LoVo (cell line): ENCODE measurements at places on chromosomes 11 and 22.

- DNase-seq = no peak
Observed at GRCh38 chr11:88212300-88212699, 37.1 kb upstream of the RAB38 start.

DNA sequence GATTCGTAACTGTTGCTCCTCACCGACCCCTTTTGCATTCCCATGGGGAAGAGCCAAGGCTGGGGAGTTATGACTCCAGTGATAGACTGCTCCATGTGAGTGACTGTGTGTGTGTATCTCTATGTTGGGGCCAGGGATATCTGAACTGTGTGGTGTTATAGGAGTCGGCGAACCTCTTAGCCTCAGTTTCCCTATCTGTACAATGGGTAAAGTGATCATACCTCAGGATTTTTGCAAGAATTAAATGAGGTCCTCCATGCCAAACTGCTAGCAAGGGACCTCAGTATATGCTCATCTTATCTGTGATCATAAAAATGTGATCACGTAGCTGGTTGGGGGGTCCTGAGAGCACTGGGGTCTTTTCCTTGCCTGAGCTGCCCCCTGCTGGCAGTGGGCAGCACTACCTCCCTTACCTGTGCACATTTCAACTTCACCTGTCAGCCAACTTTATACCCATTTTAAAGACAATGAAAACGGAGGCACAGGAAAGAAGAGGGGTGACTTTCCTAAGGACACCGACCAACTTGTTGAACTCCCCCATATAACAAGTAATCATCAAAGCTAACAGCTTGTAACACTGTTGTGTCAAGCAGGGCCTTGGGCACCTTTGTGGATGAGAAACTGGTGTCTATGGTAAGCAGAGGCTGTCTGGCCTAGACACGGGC, 1.4 kb upstream of the DPP3 start:
- DNase-seq = peak; percentile 26

DNA sequence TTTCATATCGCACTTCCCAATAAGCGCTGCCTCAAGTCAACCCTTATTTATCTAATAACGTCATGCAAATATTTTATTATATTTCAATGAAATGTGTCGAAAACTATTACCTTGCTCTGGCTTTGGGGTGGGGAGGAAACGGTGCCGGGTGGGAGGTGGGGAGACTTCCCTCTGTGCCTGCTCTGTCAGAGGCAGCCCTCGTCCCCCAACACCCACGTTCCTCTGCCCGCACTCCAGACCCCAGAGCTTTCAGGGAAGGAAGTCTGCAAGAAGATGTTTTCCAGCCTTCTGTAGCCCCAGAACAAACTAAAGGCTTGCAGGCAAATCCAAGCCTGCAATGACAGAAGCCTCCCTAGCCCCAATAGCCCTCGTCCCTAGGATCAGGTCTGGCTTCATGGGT, 235.7 kb downstream of the BUD13 start:
- no peak for DNase-seq

- DNase-seq = no peak
Observed at GRCh38 chr22:45546333-45547015, 43.8 kb downstream of the FBLN1 start.

DNA sequence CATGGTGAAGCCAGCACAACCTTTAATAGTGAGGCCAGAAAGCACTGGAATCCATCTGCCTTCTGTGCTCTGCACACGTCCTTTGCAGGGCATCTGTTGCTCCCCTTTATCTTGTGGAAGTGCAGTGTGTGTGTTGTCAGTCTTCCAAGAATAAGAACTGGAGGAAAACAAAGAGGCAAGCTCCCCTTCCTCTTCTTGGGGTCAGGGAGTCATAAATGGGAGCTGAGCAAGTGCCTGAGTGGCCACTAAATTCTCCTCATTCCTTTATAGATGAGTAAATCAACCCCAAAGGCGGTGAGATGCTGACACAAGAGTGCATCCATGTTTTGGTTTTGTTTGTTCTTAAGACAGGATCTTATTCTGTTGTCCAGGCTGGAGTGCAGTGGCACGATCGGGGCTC, 38.3 kb downstream of the WT1 start:
- no peak for DNase-seq

DNA sequence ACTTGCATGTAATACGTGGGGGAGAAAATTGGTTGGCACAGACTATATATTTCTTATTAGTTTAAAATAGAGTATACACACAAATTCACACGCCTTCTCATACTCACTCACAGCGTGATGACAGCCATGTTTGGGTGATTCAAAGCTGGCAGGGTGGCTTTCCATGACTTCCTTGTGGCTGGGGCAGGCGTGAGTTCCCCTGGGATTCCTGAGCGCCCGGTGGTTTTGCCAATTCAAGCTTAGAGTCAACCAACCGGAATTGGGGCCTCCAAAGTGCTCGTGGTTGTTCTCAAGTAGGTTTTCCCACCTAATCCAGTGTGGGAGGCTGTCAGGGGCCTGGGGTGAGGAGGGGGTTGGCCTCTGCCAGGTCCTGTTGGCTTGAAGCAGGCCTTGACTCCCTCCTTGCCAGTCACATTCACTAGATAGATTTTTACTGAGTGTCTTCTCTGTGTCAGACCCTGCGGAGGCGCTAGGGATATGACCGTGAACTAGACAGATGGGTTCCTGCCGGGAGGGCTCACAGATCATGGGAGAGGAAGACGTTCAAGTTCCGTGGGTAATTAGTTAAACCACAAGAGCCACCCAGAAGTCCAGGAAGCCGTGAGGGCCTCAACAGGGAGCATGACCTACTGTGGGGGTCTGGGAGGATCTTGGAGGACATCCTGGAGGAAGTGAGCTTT, 11.5 kb downstream of the PKNOX2 start:
- no peak for DNase-seq

DNA sequence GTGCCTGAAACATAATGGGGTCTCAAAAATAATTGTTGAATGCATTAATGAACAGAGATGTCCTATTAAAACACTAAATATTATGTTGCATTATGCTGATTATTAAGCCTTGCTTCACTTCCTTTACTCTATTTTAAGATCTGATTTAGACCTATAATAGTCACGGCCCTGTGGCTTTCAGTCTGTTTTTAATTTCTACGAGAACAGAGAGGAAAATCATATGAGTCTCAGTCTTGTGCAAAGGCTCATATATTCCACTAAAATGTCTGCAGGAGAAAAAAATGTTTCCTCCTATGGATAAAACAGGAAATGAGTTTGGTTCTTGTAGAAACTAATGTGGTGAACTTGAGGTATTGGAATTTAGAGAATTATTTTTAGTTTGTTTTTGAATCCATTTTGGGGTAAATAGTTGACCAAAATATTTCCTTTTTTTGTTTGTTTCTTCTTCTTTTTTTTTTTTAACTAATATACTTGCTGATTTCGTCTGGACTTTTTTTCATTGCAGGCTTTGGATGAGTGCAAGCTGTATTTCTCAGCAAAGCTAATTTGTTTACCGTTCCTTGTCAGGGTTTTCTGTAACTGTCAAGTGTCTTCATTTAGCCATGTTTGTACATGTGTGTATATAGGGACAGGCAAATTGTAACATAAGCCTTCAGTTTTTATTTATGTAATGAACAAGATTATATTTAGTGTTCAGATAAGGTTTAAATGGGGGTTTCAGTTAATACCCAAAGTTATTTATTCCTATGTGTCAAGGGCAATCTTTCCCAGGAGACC, 139.1 kb upstream of the DDI1 start:
- DNase-seq = no peak

DNA sequence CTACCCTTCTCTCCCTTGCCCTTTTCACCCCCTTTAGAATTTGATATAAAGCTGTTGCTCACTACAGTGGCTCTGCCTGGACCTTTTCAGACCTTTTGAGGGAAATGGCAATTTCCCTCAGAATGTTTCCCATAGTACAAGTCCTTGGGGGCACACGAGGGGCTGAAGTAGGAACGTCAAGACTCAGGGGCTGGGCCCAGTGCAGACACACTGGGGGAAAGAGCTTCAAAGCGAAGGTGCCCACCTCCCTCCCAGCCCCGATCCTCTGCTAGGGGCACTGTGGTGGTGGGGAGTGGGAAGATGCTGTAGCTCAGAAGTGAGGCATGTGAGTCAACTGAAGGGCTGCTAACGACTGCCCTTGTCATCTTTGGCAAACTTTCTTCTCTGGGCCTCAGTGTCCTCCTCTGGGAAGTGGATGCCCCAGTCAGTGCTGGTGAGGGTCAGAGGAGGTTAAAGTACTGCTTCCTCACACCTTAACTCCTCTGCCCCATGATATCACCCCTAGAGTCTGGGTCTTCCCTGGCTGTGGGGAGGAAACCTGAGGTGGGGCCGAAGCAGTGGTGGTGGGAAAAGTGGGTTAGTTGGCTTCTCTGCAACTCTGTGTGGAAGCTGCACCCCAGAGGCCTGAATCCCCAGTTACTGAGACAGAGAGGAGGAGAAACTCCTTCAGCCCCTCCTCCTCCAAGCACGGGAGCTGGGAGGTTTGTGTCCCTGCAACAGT, 425.3 kb upstream of the B3GAT1 start:
- no peak for DNase-seq

- no peak for DNase-seq
Observed at GRCh38 chr11:60923326-60923725, 934 bp upstream of the TMEM132A start.

- DNase-seq = no peak
Observed at GRCh38 chr11:79344753-79345294, 96.0 kb downstream of the TENM4 start.

- no peak for DNase-seq
Observed at GRCh38 chr11:75403037-75403436, 3.7 kb downstream of the RPS3 start.

DNA sequence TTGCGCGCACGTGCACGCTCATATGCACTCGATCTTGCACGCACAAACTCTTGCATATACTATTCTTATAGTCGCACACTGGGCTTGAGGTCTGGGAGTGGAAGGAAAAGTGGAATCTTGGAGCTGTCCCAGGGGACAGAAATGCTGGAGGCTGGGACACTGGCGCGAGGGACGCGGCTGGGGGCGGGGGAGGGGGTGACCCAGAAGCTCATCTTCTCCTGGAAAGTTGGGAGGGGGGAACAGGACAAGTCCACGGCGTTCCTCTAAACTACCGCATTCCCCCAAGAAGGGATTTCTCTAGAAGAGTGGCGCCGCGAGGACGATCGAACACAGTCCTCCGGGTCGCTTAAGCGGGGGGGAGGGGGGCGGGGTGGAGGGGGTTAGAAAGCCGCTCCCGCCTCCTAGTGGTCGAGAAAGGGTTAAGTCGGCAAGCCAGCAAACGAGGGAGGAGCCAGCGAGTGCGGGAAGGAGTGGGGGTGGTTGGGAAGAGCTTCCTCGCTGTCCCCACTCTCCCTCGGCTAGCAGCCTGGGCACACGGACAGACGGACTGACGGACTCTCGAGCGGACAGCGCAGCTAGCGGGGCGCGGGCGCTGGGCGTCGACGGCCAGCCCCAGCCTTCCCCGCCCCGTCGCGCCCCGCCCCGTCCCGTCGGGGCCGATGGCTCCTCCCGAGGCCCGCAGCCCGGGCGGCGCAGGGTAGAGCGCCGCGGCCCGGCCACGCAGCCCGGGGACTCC, at the start of gene RTN4RL2:
TSS of gene RTN4RL2 (plus strand) at position 507 of the 736 bp plus-strand sequence. CDS start 338 bp downstream, outside the sequence.
- DNase-seq = peak; percentile 74

DNA sequence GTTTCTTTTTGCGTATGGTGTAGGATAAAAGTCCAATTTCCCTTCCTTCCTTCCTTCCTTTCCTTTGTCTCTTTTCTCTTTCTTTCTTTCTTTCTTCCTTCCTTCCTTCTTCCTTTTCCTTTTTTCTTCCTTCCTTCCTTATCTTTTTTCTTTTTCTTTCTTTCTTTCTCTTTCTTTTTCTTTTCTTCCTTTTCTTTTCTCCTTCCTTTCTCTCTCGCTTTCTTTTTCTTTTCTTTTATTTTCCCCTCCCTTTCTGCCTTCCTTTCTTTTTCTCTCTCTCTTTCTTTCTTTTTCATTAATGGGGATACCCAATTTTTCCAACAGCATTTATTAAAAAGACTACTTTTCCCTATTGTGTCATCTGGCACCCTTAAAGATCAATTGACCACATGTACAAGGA, 1359.7 kb downstream of the FAM181B start:
- DNase-seq = no peak

- no peak for DNase-seq
Observed at GRCh38 chr11:105824457-105825013, 197.5 kb downstream of the MSANTD4 start.

- no peak for DNase-seq
Observed at GRCh38 chr11:114168691-114169090, 109.2 kb downstream of the ZBTB16 start.

DNA sequence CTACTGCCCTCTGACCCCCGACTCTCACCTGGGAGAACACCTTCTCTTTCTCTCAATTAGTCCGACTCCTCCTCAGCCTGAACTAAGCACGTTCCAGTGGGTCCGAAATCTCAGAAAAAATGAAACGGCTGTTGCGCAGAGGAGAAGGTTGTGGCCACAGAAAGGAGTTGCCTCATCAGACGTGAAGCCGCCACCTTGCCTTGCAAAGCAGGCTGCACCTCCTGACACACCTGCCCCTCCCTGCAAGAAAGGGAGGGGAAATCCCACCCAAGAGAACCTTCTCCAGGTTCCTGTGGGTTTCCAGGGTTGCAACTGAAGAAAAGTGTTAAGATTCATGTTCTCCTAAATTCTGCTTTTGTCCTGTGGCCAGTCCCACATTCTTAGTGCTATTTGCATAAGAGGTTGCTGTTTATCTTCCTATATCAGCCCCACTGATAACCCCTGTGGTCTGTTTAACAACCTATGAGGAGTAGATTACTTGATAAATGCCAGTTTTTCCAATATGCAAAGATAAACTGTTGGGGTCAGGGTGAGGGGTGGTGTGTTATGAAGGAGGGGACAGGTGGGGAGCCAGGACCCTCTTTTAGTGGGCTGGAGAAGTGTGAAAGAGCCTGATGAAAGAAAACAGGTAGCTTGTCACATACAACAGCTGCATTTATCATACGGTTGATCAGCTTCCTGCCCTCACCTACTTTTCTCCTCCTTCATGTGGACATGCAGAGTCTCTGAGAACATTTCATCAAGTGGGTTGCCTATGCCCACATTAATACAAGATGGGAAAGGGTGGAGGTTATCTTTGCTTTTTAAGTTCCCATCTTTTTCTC, 18.2 kb downstream of the ZBTB16 start:
- no peak for DNase-seq

- DNase-seq = peak; percentile 38
Observed at GRCh38 chr22:39522567-39523300, 2.4 kb downstream of the ATF4 start.

DNA sequence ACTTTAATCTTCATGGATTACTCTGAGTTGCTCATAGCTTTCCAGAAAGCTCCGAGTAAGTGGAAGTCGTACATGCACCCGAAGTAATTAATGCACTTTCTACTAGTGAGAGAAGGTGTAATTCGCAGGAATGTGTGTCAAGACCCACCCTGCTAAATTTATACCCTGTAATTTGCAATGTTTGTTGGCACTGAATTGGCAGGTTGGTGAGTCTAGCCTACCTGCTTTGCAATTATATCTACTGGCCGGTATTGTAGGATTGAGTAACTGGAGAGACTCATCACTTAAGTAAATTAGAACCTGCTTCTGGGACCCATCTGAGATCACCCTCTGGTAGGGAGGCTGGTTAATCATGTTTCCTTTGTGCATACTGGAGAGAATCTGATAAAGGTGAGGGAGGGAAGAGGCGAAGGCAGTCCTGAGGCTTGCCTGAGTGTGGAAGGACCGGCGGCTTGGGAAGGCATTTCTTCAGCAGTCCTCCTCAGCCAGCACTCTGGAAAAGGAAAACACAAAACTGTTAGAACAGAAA, 63.3 kb downstream of the LDLRAD3 start:
- no peak for DNase-seq

- DNase-seq = no peak
Observed at GRCh38 chr11:122749005-122749687, 89.2 kb upstream of the CRTAM start.
